NCI-H446 (cell line): ENCODE measurements at places on chromosomes 2 and 18.

DNA sequence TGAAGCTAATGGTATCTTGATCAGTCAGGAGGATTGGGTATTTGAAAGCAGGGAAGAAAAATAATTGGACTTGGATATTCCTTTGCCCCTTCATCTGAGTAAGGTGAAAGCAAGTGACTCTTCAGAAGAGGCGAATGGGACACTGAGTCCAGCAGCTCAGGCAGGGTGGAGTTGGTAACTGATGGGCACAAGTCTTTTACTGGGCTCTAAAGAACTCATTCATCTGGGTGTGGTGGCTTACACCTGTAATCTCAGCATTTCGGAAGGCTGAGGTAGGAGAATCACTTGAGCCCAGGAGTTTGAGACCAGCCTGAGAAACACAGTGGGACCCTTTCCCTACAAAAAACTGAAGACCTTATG, 11.2 kb downstream of the CFLAR start:
- DNase-seq = no peak

DNA sequence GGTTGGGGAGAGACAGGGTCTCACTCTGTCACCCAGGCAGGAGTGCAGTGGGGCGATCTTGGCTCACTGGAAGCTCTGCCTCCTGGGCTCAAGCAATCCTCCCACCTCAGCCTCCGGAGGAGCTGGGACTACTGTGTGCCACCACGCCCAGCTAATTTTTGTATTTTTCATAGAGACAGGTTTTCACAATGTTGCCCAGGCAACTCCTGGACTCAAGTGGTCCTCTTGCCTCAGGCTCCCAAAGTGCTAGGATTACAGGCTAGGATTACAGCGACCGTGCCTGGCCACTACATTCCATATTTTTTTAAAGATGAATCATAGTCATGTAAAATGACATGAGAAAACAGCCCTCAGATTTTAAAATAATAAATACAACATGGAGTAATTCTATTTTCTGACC, 32.3 kb downstream of the CWC22 start:
- DNase-seq = no peak

DNA sequence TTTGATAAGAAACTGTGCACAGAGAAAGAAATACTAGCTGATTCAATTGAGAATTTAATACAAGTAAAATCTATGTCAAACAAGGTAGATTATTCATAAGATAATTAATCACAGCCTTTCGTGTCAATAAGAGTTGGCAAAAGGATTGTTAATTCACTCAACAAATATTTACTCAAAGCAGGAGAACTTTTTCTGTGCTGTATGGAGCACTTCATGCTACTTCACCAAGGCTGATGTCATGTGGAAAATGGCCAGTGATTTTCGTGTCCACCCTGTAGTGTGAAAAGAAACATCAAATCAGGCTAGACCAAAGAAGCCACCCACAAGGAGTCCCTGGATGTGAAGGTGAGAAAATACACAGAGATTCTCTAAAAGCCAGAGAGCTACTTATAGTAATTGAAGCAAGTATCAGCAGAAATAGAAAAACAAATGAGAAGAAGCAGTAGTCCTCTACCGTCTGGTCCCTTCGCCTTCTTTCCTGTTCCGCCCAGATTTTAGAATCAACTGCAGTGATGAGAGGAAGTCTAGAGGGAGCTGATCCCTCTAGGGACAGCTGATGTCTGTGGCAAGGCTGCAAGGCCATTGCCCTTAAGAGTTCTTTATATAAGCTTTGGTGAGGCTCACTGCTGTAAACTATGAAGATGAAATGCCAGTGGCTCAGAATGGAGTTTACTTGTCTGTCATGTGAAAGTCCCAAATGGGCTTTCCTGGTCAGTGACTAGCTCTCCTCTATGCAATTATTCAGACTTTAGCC, 201.3 kb upstream of the APCDD1 start:
- DNase-seq = no peak

- no peak for DNase-seq
Observed at GRCh38 chr18:2856547-2857170, 9.9 kb downstream of the EMILIN2 start.

- DNase-seq = no peak
Observed at GRCh38 chr2:56379066-56379465, 195.3 kb downstream of the CCDC85A start.

GRCh38 chr2:236176951-236177350, 8.8 kb upstream of the GBX2 start:
- DNase-seq = no peak

DNA sequence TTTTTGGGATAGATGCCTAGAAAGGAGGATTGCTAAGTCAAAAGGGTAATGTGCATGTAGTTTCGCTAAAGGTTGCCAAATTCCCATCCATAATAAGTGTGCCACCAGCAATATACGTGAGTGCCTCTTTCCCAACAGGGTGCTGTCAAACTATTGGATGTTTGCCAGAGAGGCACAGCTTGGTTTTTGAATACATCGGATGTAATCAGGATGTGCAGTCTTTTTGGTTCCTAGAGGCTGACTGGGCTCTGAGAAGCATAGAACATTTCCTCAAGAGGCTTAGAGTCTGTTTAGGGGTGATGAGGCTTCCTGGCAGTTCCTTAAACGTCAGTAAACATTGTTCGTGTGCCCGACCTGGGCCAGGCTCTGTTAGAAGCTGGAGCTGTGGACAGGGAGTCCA, 28.0 kb downstream of the AGAP1 start:
- DNase-seq = peak; percentile 79

- peak; percentile 5 for DNase-seq
Observed at GRCh38 chr2:30115141-30115980, 31.4 kb upstream of the YPEL5 start.

DNA sequence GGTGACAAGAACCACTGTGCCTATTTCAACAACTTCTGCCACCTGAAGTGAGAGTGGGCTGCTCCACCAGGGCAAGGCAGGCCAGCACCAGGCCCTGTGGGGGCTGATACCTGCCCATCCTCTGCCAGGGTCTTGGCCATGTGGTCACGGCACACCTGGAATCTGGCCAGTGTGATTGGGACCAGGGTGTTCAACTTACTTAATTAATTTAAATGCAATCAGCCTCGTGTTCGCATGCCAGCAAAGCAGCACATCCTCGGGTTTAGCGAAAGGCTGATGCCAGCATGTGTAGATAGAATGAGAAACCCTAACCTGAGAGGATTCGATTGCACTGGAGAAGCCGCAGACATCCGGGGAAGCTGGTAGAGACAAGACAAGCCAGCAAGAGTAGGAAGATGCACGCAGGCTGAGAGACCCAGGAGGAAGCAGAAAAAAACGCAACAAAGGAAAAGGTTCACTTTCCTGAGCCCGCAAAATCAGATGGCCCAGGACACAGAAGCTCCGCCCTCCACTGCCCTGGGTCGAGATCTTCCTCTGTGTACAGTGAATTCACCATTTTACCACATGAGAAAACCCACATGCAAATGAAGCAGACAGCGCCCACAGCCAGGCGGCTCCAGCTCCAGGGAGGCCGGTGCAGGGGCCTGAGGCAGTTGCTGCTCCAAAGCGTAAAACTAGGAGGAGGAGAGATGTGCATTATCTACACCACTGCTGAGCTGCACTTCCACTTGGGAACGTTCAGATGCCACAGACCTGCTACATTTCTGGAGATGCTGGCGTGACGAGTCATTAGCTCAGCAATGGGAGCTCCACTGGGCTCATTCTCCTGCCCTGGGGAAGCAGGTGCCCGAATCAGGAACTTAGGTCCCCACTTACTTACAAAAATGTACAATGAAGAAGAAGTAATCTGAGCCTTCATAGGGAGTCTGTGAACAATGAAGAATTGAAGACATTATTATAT, 92.1 kb downstream of the TMEM18 start:
- no peak for DNase-seq

- no peak for DNase-seq
Observed at GRCh38 chr2:158633261-158633660, 161.9 kb upstream of the DAPL1 start.

DNA sequence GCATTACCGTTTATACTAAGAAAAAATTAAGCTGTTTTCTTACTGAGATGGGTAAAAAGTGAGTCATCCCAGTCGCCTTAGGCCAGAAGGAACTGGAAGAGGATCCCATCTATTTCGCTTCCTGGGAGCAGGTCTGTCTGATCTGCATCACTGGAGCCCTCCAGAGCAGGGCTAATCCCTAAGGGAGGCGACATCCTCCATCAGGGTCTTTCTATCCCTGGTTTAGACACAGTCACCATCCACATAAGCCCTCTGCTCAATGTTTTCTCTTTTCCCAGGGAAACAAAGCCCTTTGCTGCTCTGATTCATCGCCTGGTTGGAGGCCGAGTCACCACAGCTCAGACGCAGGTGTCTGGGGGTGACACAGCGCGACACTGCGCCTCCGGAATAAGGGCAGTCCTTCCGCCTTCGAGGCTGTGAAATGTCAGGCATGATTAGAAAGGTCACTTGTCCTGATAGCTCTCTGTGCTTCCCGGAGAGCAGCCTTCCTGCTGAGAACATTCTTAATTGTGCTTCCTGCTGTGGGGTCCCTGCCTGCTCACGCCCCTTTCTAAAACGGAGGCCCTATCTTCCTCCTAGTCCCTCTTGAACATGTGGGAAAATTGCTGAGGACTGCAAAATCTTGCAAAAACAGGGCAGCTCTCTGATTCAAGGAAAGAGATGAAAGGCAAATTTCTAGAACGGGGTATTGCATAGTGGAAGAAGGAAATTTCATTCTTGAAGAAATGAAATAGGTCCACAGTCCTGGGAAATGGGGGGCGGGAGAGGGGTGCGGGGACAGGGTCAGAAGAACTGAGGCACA, 56.3 kb downstream of the MARCHF4 start:
- DNase-seq = no peak

DNA sequence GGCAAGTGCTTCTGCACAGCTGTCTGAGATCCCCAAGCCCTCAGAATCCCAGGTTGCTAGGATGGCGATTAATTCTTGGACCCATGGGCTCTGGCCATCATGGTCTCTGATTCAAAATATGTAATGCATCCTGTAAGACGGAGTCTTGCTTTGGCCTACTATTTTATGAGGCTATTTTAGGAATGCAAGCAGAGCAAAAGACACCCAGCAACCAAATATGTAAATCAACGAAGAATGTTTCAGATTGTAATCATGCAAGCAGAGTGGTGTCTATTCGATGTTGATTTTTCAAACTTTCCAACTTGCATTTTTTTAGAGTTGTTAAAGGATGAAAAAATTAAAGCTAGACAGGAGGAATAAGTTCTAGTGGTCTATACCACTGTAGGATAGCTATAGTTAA, 154.8 kb downstream of the COL6A3 start:
- no peak for DNase-seq

DNA sequence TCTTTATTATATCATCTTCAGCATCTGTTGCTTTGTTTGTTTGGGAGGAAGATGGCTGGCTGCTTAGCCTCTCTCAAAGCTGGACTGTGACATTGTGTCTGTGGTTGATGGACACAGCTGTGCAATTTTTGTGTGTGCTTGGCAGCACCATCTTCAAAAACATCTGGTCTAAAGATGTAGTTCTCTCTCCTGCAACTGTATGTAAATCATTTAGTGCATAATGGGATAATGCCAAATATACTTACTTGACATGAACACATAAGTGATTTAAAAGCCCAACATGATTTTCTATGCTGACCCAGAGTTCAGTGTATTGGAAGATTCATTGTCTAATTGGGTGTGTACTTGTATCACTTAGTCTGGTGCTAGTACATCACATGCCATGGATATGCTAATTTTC, 112.2 kb downstream of the MAP4K4 start:
- no peak for DNase-seq

DNA sequence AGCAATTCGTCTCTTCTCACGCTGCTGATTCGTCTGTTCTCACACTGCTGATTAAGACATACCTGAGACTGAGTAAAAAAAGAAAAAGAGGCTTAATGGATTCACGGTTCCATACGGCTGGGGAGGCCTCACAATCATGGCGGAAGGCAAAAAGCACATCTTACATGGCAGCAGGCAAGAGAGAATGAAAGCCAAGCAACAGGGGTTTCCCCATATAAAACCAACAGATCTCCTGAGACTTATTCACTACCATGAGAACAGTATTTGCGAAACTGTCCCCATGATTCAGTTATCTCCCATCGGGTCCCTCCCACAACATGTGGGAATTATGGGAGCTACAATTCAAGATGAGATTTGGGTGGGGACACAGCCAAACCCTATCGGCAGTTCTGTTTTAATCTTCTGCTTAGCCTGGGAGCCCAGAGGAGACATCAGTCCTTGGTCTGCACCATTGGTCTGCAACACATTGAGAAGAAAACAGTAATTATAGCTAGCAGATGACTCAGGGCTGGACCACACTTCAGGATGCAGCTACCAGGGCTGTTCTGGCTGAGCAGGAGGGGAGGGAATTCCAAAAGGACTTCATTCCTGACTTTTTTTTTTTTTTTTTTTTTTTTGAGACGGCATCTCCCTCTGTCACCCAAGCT, 69.4 kb downstream of the CABLES1 start:
- DNase-seq = no peak

DNA sequence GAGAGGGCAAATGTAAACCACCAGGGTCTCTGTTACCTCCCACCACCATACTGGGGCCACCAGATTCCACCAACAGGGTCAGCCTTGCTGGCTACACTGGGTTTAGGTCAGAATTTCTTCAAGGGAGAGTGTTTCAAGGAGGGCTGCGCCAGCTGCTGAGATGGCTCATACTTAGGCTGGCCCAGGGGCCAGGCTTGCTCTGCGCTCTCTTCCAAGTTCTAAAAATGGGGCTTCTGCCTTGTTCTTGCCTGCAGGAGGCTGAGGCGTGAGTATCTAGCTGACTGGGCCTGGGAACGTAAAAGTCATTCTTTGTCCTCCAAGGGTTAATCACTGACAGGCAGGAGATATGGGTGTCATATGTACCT, 28.1 kb downstream of the MRPL33 start:
- DNase-seq = no peak

DNA sequence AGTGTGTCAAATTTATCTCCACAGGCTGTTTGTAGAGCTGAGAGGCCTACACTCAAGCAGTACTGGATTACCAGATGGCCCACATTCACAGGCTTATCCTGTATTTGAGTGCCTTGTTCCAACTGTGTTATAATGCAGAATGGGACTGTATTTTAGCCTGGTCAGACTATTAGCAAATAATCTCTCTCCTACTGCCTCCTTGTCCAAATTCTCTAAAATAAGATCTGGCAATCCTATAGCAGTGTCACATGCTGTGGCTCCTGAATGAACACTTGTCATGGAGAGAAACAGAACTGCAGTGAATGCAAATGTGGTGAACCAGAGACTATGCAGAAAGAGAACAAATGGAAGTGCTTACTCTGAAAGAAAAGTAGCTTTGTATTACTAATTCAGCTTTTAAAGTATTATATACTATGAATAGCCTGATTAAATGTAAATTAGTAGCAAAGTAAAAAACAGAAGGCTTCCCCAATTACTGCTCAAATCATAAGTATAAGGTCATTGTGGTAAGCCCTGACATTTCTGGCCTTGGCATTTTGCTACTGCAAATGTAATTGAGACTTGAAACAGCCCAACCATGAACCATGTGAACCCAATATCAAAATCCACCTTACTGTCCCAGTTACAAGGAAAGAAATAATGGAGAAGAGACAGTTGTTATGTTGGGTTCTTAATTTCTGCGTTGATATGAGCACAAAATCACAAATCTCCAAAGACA, 80.0 kb downstream of the MAP4K3 start:
- no peak for DNase-seq

DNA sequence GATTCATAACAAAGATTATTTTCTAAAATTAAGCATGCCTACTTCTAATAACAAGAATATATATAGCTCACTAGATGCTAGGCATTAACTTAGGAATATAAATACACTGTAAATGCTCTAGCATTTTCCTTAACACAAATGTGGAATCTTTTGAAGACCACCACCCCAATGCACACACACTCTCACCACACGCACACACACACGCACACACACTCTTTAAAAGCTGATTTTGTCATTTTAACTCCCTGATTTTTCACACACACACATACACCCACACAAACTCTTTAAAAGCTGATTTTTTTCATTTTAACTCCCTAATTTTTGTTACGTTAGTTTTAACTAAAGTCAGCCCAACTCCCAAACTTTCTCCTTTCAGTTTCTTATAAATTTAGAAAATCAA, 3.0 kb downstream of the COL5A2 start:
- no peak for DNase-seq
